ENCODE measurements at places on chromosomes 12 and 14.

DNA sequence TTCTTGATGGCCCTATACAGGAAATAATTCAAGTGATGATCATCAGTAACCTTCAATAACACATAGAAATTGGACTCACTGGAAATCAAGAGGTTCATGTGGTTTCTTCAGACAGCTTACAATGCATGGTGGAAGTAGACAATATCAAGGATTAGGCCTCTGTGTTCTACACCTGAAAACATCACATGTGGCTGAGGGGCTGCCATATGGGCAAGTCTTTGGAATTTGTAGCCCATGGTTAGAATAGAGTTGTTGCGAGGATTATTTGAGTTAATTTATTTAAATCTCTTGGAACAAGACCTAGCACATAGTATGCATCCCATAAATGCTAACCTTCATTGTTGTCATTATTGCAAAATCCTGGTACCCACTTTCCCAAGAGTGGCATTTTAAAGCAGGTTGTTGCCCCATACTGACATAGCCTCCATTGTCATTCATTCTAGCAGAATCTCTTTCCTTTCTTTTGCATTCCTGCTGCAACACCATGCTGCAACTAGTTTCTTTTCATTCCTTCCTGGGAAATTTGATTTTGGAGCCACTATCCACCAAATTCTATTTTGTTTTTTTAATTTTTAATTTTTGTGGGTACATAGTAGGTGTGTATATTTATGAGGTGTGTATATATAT, 352.7 kb upstream of the NAV3 start:
- no peak for DNase-seq

DNA sequence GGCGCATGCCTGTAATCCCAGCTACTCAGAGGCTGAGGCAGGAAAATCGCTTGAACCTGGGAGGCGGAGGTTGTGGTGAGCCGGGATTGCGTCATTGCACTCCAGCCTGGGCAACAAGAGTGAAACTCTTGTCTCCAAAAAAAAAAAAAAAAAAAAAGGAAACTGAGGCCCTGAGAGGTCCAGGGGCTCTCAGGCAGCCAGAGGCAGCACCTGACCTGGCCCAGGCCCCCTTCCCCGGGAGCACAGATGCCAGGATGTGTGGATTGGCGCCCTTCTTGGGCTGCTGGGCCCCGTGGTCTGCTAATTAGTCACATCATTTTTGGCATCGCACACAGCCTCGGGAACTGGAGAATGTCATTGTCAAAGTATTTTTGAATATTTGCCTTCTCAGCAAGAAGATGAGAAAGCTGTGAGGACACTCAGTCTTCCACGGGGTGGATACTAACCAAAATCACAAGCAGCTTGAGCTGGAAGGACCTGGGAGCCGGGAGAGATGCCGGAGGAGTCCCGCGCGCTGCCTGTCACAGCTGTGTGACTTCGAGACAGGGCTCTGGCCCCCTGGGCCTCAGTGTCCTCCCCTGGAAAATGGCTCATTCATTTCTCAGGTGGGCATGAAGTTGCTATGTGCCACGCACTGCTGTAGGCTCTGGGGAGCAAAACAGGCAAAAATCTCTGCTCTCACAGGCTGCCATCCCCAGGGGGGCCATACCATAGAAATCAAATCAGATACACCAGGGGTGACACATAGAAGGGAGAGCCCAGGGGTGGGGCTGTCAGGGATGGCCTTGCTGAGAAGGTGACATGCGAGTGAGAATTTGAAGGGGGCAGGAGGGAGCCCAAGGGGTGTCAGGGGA, 12.5 kb upstream of the RCOR1 start:
- DNase-seq = no peak

- DNase-seq = no peak
Observed at GRCh38 chr12:88860851-88861250, 280.6 kb upstream of the KITLG start.

GRCh38 chr12:51917041-51917590, 9.8 kb downstream of the ACVRL1 start:
- DNase-seq = no peak

DNA sequence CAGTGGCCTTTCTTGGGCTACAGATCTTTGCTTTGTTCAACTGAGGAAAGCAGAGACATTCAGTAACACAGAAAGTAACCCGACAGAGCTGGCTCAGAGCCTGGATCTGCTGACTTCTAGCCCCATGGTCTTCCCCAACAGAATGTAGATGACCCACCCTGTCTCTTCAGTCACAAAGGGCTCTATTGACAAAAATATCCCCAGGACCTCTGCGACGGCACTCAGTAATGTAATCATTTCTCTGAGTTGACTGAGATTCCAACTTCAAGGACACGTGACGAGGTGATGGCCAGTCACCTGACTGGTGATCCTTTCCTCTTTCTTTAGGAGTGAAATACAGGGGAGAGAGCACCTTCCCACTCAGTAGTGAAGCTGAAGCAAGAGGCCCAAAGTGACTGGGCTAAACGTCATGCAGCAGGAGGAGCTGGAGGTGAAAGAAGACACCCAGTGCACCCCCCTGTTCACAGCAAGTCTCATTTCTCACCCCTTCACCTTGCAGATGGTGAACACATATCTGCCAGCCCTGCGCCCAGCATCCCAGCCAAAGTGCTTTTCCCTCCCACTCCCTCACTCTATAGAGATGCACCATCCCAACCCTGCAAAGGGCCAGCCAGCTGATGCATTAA, 179.2 kb upstream of the EGLN3 start:
- no peak for DNase-seq

DNA sequence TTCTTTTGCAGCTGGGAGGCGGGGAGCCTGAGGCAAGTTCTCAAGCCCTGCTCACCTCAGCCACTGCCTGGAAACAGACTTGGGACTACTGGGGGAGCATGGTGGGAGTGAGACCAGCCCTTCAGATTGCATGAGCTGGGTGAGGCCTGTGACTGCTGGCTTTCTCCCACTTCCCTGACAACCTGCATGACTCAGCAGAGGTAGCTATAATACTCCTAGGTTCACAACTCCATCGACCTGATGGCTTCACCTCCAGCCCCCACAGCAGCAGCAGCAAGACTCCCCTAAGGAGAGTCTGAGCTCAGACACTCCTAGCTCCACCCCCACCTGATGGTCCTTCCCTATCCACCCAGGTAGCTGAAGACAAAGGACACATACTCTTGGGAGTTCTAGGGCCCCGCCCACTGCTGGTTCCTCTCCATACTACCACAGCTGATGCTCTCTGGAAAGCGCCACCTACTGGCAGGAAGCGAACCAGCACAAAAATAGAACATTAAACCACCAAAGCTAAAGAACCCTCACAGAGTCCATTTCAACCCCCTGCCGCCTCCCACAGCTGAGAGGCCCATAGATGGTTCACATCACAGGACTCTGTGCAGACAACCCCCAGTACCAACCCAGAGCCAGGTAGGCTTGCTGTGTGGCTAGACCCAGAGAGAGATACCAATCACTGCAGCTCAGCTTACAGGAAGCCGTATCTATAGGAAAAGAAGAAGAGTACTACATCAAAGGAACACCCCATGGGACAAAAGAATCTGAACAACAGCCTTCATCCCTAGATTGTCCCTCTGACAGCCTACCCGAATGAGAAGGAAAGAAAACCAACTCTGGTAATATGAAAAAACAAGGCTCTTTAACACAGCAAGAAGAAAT, 68.7 kb downstream of the RPAP3 start:
- DNase-seq = no peak

GRCh38 chr12:59808317-59808910, 212.6 kb downstream of the SLC16A7 start:
- peak; percentile 34 for DNase-seq

GRCh38 chr14:99384450-99385417, 95.9 kb downstream of the SETD3 start:
- no peak for DNase-seq

DNA sequence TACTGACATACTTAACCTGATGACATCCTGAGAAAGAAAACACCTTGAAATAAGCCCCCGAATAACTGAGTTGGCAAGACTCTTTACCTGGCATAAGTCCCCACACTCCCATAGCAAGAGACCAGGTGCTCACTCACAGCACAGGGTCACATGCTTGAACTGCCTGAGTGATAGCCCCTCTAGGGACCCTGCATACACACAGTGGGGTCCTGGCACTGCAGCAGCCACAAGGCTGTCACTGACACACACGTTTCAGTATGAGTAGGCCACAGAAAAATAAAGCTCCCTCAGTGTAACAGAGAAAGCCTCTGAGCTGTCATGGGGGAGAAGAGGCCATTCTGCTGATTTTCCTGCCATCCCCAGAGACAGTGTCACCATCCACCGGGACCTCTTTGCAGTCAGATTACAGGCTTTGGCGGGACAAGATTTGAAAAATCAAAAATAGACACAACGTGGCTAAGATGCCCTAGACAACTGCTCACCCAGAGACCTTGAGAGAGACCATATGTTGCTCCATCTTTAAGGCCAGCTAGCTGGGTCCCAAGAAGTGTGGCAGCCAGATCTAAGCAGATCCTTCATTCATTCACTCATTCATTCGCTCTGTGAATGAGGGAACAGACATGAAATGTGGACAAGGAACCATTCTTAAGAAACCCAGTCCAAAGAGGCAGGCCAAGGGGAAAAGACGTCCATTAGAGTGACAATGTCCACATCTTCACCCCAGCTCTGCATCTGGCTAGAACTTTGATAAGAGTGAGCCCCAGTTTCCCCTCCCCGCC, 1.6 kb downstream of the SCARB1 start:
- DNase-seq = no peak

DNA sequence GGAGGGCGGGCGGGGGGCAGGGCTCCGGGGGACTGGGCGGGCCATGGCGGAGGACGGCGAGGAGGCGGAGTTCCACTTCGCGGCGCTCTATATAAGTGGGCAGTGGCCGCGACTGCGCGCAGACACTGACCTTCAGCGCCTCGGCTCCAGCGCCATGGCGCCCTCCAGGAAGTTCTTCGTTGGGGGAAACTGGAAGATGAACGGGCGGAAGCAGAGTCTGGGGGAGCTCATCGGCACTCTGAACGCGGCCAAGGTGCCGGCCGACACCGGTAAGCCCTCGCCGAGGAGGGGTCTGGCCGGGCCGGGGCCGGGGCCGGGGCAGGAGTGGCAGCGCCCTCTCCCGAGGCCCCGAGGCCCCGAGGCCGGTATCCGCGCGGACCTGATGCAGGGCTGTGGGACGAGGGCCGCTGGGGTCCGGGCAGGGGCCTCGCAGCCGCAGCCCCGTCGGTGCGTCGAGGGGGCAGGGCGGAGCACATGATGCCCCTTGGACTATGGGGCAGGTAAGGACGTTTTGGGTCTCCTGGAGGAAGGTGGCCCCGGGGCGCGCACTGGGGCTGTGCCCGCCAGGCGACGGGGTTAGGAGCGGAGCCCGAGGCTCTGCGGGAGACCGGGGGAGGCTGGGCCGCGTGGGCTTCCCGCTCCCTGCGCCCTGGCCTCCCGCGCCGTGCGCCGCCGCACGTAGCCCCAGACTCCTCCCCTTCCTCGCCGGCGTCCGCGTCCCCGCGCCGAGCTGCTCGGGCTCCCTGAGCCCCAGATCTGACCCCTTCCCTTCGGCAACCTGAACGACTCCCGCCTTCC, at the start of gene TPI1:
Gene TPI1, plus strand, starts transcription at position 119 of the 798 bp plus-strand sequence. Its CDS starts 36 bp downstream, at position 155.
- DNase-seq = peak; percentile 87

DNA sequence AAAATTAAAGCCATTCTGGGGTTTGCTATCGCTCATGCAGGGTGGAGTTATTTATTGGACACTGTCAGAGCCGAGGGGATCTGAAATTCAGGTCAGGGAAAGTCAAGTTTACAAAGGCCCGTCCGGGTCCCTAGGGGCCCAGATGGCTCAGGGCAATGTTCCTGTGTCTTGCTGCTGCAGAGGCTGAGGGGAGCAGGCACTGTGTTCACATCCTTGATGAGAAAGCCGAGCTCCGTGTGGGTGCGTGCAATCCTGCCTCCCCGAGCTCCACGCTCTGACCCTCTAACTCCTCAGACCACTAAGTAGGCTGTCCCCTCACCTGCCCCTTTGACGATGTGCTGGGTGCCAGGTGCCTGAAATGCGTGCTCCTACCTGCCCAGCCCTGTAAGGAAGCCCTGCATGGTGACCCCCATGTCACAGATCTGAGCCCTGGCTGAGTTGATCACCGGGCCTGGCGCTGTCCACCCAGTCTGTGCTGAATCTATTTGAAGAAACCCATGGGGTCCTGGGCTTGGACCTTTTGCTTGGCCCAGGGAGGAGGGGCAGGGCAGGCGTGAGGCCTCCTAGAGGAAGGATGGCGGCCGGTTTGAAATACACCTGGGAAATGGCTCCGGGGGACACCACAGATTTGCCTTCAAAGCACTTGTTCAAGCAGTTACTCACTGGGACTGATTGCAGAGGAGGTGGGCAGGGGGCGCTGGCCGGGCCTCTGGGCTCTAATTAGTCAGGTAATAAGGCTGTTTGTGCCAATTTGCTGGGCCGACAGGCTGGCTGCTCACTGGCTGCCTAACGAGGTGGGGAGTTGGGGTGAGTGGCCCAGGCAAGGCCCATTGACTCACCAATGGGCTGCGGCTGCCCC, 204.3 kb downstream of the KIF26A start:
- peak; percentile 6 for DNase-seq
